ENCODE measurements at places on chromosomes 11 and 22. TPM values are rescaled to one million over a fixed set of nuclear protein-coding genes. Genes with fewer than 3 reads are reported as not detected.
A peak's percentile ranks its signal among the peaks of the same experiment; 100 is the strongest.

The BUD13 gene
- total RNA-seq = 16.9 TPM

The DEFB131B gene
- total RNA-seq = not detected

The NRGN gene
- 17.0 TPM for total RNA-seq

DNA sequence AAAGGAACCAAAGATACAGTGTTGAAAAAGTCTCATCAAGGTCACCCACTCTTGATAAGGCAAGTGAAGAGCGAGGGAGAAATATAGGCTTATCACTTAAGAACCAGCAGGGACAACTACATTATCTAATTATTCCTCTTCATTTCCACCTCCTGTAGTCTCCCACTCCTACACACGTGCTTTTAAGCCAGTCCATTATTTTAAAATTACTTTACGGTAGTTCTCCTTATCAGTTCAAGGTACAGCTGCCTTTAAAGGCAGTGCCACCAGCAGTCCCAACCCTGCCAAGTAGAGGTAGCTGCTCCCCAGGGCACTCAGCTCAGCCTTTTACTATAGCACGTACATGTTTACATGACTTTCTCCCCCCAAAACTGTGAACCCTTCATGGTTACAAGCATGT, 161.5 kb upstream of the BLID start:
- H3K36me3 ChIP-seq = no peaks in the 10 kb centered on the region
- H3K4me3 ChIP-seq = no peak overlapping the region
- H3K27me3 ChIP-seq = peaks cover 2% of the 10 kb centered on the region
- no peak for DNase-seq
- H3K4me1 ChIP-seq = peaks cover 3% of the 10 kb centered on the region
- H3K27ac ChIP-seq = no peak overlapping the region

GRCh38 chr11:70713086-70713835, 314.9 kb downstream of the CTTN start:
- no peak overlapping the region for H3K4me3 ChIP-seq
- no peak overlapping the region for H3K27ac ChIP-seq
- DNase-seq = no peak

GRCh38 chr11:70194792-70195791, 8.0 kb upstream of the FADD start:
- no peaks in the 10 kb centered on the region for H3K4me1 ChIP-seq
- H3K27ac ChIP-seq = no peak overlapping the region
- no peaks in the 10 kb centered on the region for H3K27me3 ChIP-seq
- H3K36me3 ChIP-seq = no peaks in the 10 kb centered on the region

DNA sequence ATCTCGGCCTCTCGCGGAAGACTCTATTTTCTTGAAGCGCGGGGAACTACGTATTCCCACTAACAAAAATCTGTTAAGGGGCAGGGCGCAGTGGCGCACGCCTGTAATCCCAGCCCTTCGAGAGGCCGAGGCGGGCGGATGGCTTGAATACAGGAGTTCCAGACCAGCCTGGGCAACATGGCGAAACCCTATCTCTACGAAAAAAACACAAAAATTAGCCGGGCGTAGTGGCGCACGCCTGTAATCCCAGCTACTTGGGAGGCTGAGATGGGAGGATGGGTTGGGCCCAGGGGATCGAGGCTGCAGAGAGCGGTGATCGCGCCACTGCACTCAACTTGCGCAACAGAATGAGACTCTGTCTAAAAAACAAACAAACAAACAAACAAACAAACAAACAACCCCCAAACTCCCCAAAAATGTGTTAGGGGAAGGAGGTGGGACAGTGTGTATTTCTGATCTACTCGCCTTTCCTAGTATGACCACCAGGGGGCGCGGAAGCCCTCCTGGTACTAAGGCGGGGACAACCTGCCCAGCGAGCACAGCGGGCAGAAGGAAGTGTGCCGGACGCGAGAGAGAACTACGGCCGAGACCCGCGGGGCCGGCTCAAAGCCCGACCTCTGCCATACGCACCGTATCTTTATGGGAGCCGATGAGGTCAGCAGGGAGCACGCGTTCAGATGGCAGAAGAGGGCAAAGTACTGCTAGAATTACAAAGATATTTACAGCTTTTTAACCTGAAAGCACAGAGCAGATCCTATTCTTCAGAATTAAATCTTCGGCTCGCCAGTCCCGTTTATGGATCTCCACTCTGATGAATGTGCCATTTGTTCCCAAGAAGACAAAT, 1.3 kb upstream of the STX3 start:
- peaks cover 18% of the 10 kb centered on the region for H3K36me3 ChIP-seq
- H3K27me3 ChIP-seq = peaks cover 16% of the 10 kb centered on the region
- H3K4me3 ChIP-seq = peak overlapping the region; percentile 95
- peak; percentile 86 for DNase-seq

DNA sequence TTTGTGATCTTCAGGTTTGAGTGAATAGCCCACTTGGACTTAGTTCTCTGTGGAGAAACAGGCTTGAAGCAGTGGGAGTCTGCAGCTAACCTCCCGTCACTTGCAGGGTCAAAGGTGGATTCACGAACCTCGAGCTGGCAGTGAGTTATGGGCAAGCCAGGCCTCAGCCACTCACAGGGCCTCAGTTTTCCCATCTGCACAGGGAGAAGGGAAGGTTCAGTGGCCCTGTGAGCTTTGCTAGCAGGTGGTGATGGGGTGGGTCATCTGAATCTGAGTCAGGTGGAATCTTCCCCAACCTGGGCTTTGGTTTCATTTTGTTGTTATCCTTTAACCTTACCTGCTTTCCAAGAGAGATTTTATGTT, 86.6 kb upstream of the GRIK4 start:
- no peak for DNase-seq
- H3K4me1 ChIP-seq = no peaks in the 10 kb centered on the region
- no peak overlapping the region for H3K27ac ChIP-seq
- no peaks in the 10 kb centered on the region for H3K27me3 ChIP-seq
- no peaks in the 10 kb centered on the region for H3K36me3 ChIP-seq
- H3K4me3 ChIP-seq = no peak overlapping the region

GRCh38 chr11:33690290-33691065, 10.1 kb downstream of the C11orf91 start:
- DNase-seq = no peak
- no peaks in the 10 kb centered on the region for H3K36me3 ChIP-seq
- peaks cover 7% of the 10 kb centered on the region for H3K27me3 ChIP-seq
- H3K27ac ChIP-seq = no peak overlapping the region

- H3K36me3 ChIP-seq = no peaks in the 10 kb centered on the region
- H3K27ac ChIP-seq = no peak overlapping the region
- H3K4me3 ChIP-seq = no peak overlapping the region
- H3K4me1 ChIP-seq = no peaks in the 10 kb centered on the region
- DNase-seq = no peak
- peaks cover 4% of the 10 kb centered on the region for H3K27me3 ChIP-seq
Observed at GRCh38 chr11:12157241-12157661, 46.9 kb downstream of the MICAL2 start.

DNA sequence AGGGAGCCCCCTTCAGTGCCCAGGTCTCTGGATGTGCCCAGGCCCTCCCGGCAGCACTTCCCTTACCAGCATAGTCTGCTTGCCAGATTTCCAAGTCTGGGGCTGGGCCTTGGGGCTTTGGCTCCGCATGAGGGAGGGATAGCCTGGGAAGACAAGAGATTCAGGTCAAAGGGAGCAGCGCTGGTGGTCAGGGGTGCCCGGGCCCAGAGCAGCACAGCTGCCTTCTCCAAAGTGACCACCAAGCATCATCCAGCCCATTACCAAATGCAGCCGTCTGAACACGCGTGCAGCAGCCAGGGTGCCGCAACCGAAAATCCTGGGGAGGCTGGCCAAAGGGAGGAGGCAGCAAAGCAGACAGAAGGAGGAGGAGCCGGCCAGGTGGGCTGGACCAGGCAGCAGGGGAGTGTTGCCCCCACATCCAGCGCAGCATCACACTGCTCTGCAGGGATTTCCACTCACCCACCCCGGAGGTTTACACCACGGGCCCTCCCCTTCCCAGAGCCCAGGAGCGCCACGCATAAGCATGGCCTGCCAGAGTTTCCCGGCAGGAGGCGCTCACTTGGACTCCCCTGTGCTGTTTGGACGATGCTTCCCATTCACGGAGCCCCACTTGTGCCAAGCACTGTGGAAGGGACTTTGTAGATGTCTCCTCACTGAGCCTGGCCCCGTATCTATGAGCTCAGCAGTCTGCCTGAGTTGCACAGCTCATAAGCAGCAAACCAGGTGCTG, 22.5 kb downstream of the TRIM29 start:
- DNase-seq = no peak
- no peaks in the 10 kb centered on the region for H3K36me3 ChIP-seq
- no peak overlapping the region for H3K27ac ChIP-seq
- peaks cover 25% of the 10 kb centered on the region for H3K27me3 ChIP-seq
- no peaks in the 10 kb centered on the region for H3K4me1 ChIP-seq

- peak overlapping the region; percentile 81 for H3K27ac ChIP-seq
- peaks cover 52% of the 10 kb centered on the region for H3K4me1 ChIP-seq
- no peak overlapping the region for H3K4me3 ChIP-seq
Observed at GRCh38 chr22:31937341-31937740, 7.0 kb upstream of the YWHAH start.

All from endothelial cell (in vitro differentiated cells).